Fibroblast of lung (primary cell): ENCODE measurements at places on chromosomes 16 and 17. TPM values are rescaled to one million over a fixed set of nuclear protein-coding genes. Genes with fewer than 3 reads are reported as not detected.

TOX3 gene
- not detected in 2 replicates for total RNA-seq

AARS1 gene
- 440 and 596 TPM in 2 replicates for total RNA-seq

SLC6A4 gene
- total RNA-seq: under 0.01 TPM in 1 of 2 replicates, not detected in the other

XYLT1 gene
- total RNA-seq: 12.3 and 21.8 TPM in 2 replicates

TBC1D3D gene
- total RNA-seq: 0.77 TPM in 1 of 2 replicates, not detected in the other

PLEKHG4 gene
- 23.6 and 37.7 TPM in 2 replicates for total RNA-seq

DPEP3 gene
- not detected in 2 replicates for total RNA-seq

TTYH2 gene
- total RNA-seq: 0.77 and 0.99 TPM in 2 replicates

FBXW10B gene
- 0.26 and 0.50 TPM in 2 replicates for total RNA-seq

KRTAP9-4 gene
- total RNA-seq: not detected in 2 replicates

GP1BA gene
- not detected in 2 replicates for total RNA-seq

ZNF598 gene
- 10.8 and 18.8 TPM in 2 replicates for total RNA-seq

IL32 gene
- 4.4 and 5.1 TPM in 2 replicates for total RNA-seq

TMC5 gene
- not detected in 2 replicates for total RNA-seq

ALDH3A1 gene
- under 0.01 and 0.17 TPM in 2 replicates for total RNA-seq

SLFN5 gene
- total RNA-seq: 101 and 170 TPM in 2 replicates

ADAP2 gene
- 3.3 and 4.3 TPM in 2 replicates for total RNA-seq

TMEM100 gene
- total RNA-seq: 1.7 and 2.6 TPM in 2 replicates

SNX20 gene
- total RNA-seq: not detected in 2 replicates

OR4D1 gene
- not detected in 2 replicates for total RNA-seq

KRT33B gene
- not detected in 2 replicates for total RNA-seq
